ENCODE measurements at places on chromosomes 7 and 10.

- DNase-seq, result peak; percentile 30
Observed at GRCh38 chr7:90708841-90709317, 112.8 kb downstream of the CDK14 start.

DNA sequence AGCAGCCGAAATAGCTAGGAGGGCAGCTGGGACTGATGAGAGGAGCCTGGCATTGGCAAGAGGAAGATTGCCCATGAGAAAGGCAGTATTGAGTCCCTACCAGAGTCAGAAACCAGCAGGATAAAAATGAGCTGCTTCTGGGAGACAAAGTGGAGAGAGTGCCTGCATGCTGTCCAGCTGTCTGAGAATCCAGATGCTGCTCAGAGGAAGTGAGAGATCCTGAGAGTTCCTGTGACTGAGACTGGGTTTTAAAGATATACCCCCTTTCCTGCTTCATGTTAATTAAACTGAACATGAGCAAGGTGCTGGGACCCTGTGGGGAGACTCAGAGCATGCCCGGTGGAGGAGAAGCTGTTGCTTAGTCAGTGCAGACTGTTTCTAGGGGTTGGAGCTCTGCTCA lies 107.5 kb downstream of the KIF20B start:
- no peak for DNase-seq

DNA sequence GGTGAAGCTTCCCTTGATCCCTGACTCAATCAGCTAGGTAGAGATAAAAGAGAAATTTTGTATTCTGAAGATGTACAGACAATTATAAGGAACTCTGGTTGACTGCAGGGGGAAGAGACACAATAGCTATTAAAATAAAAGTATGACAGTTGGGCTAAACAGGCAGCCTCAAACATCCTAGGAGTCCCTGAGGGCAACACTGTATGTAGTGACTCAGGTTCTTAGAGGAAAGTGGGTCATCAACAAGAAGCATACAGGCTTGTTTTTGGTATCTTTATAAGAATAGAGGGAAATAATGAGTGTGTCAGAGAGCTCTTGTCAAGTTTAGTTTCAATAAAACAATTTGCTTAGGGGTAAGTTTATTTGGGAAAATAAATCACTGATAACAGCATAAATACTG lies 150.3 kb downstream of the AUTS2 start:
- DNase-seq, result no peak

GRCh38 chr10:87761892-87762291 lies 56.1 kb downstream of the ATAD1 start:
- peak; percentile 88 for DNase-seq

GRCh38 chr10:18713077-18713476 lies 53.8 kb downstream of the ARL5B start:
- peak; percentile 76 for DNase-seq

GRCh38 chr7:12582362-12582761 lies 11.8 kb downstream of the SCIN start:
- DNase-seq, result no peak

DNA sequence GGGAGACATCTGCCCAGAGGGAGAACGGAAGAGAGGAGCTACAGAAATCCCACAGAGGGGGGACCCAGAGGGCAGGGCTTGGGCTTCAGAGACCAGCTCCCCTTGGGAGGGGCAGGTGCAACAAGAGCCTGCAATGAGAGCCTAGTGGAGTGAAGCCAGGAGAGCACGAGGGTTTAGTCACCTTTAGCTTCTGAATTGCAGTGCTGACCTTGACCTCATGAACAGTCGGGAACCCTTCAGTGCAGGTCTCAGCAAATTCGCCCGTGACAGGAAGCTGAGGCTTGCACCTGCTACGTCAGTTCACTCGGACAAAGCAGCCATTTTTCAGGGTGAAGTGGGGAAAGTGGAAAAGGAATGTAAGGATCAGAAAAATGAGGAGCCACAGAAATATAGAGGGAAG lies 306.8 kb upstream of the CDC14C start:
- DNase-seq, result no peak

GRCh38 chr10:1003884-1004670 lies 15.8 kb downstream of the GTPBP4 start:
- no peak for DNase-seq

DNA sequence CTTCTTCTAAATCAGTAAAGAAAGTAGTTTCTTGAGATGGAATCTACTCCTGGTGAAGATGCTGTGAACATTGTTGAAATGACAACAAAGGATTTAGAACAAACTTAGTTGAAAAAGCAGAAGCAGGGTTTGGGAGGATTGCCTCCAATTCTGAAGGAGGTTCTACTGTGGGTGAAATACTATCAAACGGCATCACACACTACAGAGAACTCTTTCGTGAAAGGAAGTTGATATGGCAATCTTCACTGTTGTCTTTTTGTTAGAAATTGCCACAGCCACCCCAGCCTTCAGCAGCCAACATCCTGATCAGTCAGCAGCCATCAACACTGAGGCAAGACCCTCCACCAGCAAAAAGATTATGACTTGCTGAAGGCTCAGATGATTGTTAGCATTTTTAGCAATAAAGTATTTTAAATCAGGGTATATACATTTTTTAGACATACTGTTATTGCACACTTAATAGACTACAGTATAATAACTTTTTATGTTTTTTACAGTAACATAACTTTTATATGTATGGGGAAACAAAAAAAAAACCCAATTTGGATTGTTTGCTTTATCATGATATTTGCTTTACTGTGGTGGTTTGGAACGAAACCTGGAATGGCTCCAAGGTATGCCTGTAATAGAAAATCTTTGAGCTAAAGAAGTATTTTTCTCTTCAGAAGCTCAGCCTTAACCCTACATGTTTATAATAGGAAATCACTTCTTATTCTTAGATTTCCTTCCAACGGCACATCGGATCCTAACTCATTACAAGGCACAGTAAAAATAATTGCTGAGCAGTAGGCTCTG lies 257.3 kb downstream of the LRMDA start:
- DNase-seq, result no peak

- no peak for DNase-seq
Observed at GRCh38 chr7:92648067-92648466, 57.9 kb upstream of the FAM133B start.

GRCh38 chr10:86798611-86799010 lies 42.2 kb downstream of the BMPR1A start:
- DNase-seq, result peak; percentile 72

DNA sequence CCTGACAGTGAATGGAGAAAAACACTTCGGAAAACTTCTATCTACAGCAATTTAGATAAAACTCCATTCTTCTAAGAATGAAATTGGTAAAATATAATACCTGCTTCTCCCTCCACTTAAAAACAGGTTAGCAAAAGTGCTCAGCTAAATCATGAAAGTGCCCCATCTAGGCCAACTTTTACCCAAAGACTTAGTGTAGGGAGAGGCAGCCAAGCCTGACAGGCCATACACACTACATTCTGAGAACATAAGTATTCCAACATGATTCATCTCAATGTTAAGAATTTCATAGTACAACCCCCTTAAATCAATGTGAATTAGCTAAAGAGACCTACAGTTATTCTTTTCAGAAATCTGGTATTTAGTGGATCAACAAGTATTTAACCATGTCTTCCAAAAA lies 7.2 kb downstream of the FAM3C start:
- DNase-seq, result no peak

- DNase-seq, result no peak
Observed at GRCh38 chr7:55272328-55272727, 92.8 kb upstream of the LANCL2 start.

- no peak for DNase-seq
Observed at GRCh38 chr10:83954193-83954799, 185.0 kb upstream of the GHITM start.

DNA sequence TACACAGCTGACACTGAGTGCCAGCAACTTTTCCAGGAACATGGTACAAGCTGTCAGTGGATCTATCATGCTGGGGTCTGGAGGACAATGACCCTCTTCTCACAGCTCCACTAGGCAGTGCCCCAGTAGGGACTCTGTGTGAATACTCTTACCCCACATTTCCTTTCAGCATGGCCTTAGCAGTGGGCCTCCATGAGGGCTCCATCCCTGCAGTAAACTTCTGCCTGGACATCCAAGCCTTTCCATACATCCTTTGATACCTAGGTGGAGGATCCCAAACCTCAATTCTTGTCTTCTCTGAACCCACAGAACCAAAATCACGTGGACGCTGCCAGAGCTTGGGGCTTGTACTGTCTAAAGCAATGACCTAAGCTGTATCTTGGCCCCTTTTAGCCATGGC lies 116.8 kb downstream of the IQUB start:
- no peak for DNase-seq

- DNase-seq, result no peak
Observed at GRCh38 chr10:57786850-57787750, 480.6 kb downstream of the IPMK start.

- peak; percentile 66 for DNase-seq
Observed at GRCh38 chr10:62613424-62613823, 191.1 kb upstream of the ADO start.

DNA sequence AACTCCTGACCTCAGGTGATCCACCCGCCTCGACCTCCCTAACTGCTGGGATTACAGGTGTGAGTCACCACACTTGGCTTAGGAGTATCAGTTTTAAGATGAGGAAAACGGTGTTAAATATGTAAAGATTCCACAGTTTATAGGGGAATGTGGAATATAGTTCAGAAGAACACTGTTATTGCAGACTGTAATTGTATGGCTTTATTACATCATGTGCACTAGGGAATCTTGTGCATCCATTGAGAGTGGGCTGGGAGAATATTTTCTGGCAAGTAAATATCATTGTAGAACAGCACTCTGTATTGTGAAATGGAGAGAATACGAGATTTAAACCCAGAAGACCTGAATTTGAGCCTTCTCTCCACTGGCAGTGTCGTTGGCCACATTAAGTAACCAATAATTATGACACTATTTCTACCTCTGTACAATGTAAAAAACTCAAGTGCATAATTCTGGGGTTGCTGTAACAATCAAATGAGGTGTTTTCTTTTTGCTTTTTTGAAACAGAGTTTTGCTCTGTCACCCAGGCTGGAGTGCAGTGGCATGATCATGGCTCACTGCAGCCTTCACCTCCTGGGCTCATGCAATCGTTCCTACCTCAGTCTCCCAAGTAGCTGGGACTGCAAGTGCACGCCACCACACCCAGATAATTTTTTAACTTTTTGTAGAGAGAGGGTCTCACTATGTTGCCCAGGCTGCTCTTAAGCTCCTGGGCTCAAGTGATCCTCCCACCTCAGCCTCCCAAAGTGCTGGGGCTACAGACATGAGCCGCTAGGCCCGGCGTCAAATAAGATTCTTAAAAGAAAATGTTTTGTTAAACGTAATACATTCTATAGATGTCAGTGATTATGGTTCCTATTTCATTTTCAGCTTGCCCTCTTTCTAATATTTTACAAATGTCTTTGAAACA lies 12.0 kb upstream of the PARD3 start:
- DNase-seq, result no peak

GRCh38 chr10:113399065-113399464 lies 153.8 kb upstream of the HABP2 start:
- peak; percentile 17 for DNase-seq
